ENCODE measurements at places on chromosomes 3 and 15. TPM values are rescaled to one million over a fixed set of nuclear protein-coding genes. Genes with fewer than 3 reads are reported as not detected.

Gene FRMD5
- 1.4 TPM for polyA plus RNA-seq

Gene LRRC2
- 2.3 TPM for polyA plus RNA-seq

Gene CELSR3
- 0.67 TPM for polyA plus RNA-seq

Gene CRABP1
- 52.3 TPM for polyA plus RNA-seq

Gene ANKUB1
- not detected for polyA plus RNA-seq

Gene SMCO1
- polyA plus RNA-seq: not detected

Gene TEX9
- 7.7 TPM for polyA plus RNA-seq

Gene PLSCR5
- not detected for polyA plus RNA-seq

Gene EBLN2
- 2.9 TPM for polyA plus RNA-seq

Gene C3orf52
- polyA plus RNA-seq: 7.5 TPM

Gene RAD54L2
- polyA plus RNA-seq: 15.6 TPM

Gene CCR5
- polyA plus RNA-seq: 0.11 TPM

Gene LSAMP
- polyA plus RNA-seq: 14.7 TPM

Gene ST8SIA2
- polyA plus RNA-seq: 6.1 TPM

Gene GRAMD2A
- 11.0 TPM for polyA plus RNA-seq

Gene GLDN
- polyA plus RNA-seq: 0.52 TPM

Gene UBE2E2
- 67.1 TPM for polyA plus RNA-seq

Gene CSNK1G1
- polyA plus RNA-seq: 12.8 TPM

Gene RCCD1
- 13.5 TPM for polyA plus RNA-seq

Gene USP19
- polyA plus RNA-seq: 53.3 TPM

Gene FAM81A
- polyA plus RNA-seq: 6.3 TPM

Gene GOLGA8J
- 1.2 TPM for polyA plus RNA-seq

Gene TMEM45A
- polyA plus RNA-seq: 26.9 TPM

Gene GOLGA8T
- not detected for polyA plus RNA-seq

Gene RTP3
- not detected for polyA plus RNA-seq

Gene UMPS
- 46.7 TPM for polyA plus RNA-seq

Gene PLIN1
- 1.9 TPM for polyA plus RNA-seq

Gene GP5
- 0.70 TPM for polyA plus RNA-seq

Gene IGSF11
- 4.2 TPM for polyA plus RNA-seq

Gene EOMES
- polyA plus RNA-seq: not detected

Gene FBXL22
- polyA plus RNA-seq: 1.8 TPM

Gene IL17RC
- 42.7 TPM for polyA plus RNA-seq

Gene IRAK2
- polyA plus RNA-seq: 0.63 TPM

Gene PRR20G
- polyA plus RNA-seq: not detected

Gene DUOX1
- 5.4 TPM for polyA plus RNA-seq

Gene MYRIP
- 1.6 TPM for polyA plus RNA-seq

Gene IP6K2
- polyA plus RNA-seq: 217 TPM

Gene ZPLD1
- 0.89 TPM for polyA plus RNA-seq
